ENCODE measurements at places on chromosomes 4 and X. TPM values are rescaled to one million over a fixed set of nuclear protein-coding genes. Genes with fewer than 3 reads are reported as not detected.

- H3K27ac ChIP-seq, result no peak overlapping the region
- H3K27me3 ChIP-seq, result peaks cover 7% of the 10 kb centered on the region
- no peak for DNase-seq
- H3K36me3 ChIP-seq, result no peaks in the 10 kb centered on the region
- H3K4me1 ChIP-seq, result no peaks in the 10 kb centered on the region
These were observed 25.9 kb upstream of the ADRA2C start for GRCh38 chr4:3740256-3740655.

GRCh38 chr4:165369522-165369921 lies 9.3 kb upstream of the CPE start:
- H3K4me3 ChIP-seq, result no peak overlapping the region
- no peak overlapping the region for H3K27ac ChIP-seq
- H3K4me1 ChIP-seq, result no peaks in the 10 kb centered on the region
- H3K36me3 ChIP-seq, result no peaks in the 10 kb centered on the region
- no peaks in the 10 kb centered on the region for H3K27me3 ChIP-seq

DNA sequence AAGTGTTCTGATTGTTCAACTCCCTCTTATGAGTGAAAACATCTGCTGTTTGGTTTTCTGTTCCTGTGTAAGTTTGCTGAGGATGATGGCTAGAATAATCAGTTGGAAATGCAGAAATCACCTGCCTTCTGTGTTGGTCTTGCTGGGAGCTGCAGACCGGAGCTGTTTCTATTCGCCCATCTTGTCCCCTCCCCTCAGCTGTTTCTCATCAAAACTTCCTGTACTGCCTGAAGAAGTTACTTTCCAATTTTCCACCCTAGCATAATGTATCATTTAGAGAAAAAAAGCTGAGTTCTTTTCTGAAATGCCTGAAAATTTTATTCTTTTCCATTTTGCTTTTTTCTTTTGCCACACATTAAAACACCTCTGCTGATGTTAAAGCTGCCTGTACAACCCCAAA lies 167.6 kb downstream of the TEX13A start:
- no peak overlapping the region for H3K27ac ChIP-seq
- H3K4me1 ChIP-seq, result no peaks in the 10 kb centered on the region
- no peaks in the 10 kb centered on the region for H3K36me3 ChIP-seq
- no peaks in the 10 kb centered on the region for H3K27me3 ChIP-seq
- DNase-seq, result no peak

- H3K27ac ChIP-seq, result no peak overlapping the region
- no peaks in the 10 kb centered on the region for H3K27me3 ChIP-seq
- H3K4me1 ChIP-seq, result peaks cover 26% of the 10 kb centered on the region
- DNase-seq, result no peak
- H3K36me3 ChIP-seq, result peaks cover 13% of the 10 kb centered on the region
These were observed 32.3 kb downstream of the NOP14 start for GRCh38 chr4:2930758-2931511.

Gene KIF4A
- 1.7 TPM for total RNA-seq

Gene CLGN
- total RNA-seq, result 1.1 TPM

Gene ATP7A
- 17.2 TPM for total RNA-seq
